Endothelial cell of umbilical vein (primary cell): ENCODE measurements at places on chromosomes 3 and 15. TPM values are rescaled to one million over a fixed set of nuclear protein-coding genes. Genes with fewer than 3 reads are reported as not detected.

CIDEC gene
- not detected in 2 replicates for total RNA-seq

TIMP4 gene
- total RNA-seq, result 0.40 TPM in 1 of 2 replicates, not detected in the other

TRA2B gene
- total RNA-seq, result 199 and 214 TPM in 2 replicates

KCNMB2 gene
- total RNA-seq, result not detected in 2 replicates

NPAP1 gene
- total RNA-seq, result not detected in 2 replicates

FANCD2OS gene
- not detected in 2 replicates for total RNA-seq

GPR62 gene
- total RNA-seq, result 0.15 TPM in 1 of 2 replicates, not detected in the other

PROS1 gene
- 5.2 and 6.0 TPM in 2 replicates for total RNA-seq

AADACL2 gene
- total RNA-seq, result not detected in 2 replicates

CD200 gene
- total RNA-seq, result 7.2 and 8.2 TPM in 2 replicates

C3orf38 gene
- total RNA-seq, result 17.3 and 17.9 TPM in 2 replicates

NMB gene
- total RNA-seq, result 9.6 and 9.8 TPM in 2 replicates

AGBL1 gene
- not detected in 2 replicates for total RNA-seq

CCR8 gene
- not detected in 2 replicates for total RNA-seq
